ENCODE measurements at places on chromosomes 5 and 9.
A peak's percentile ranks its signal among the peaks of the same experiment; 100 is the strongest.

DNA sequence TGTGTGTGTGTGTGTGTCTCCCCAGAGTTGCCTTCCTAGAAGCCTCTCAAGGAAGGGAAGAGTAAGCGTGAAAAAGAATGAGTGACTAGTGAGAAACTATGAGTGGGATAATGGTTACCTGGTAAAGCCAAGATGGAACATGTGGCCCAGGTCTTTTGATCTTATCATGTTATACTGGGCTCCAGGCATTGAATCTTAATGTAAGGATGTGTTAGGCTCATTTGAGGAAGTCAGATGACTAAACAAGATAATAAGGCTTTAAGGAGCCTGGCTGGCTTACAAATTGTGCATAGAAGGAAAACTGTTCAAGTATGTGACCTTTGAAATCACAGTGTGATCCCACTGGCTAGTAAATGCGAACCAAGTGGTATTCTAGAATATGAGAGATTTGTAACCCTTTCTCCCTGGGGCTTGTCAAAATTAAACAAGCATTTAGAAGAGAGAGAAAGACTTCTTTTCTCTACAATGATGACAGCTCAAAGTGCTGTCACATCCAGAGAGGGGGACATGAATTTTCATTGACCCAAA, 29.9 kb upstream of the HMHB1 start:
- DNase-seq = no peak

- no peak for DNase-seq
Measured at GRCh38 chr9:13791816-13792215, 512.3 kb upstream of the MPDZ start.

- peak; percentile 95 for DNase-seq
Measured at GRCh38 chr5:76813982-76814562, 4.8 kb upstream of the F2RL1 start.

DNA sequence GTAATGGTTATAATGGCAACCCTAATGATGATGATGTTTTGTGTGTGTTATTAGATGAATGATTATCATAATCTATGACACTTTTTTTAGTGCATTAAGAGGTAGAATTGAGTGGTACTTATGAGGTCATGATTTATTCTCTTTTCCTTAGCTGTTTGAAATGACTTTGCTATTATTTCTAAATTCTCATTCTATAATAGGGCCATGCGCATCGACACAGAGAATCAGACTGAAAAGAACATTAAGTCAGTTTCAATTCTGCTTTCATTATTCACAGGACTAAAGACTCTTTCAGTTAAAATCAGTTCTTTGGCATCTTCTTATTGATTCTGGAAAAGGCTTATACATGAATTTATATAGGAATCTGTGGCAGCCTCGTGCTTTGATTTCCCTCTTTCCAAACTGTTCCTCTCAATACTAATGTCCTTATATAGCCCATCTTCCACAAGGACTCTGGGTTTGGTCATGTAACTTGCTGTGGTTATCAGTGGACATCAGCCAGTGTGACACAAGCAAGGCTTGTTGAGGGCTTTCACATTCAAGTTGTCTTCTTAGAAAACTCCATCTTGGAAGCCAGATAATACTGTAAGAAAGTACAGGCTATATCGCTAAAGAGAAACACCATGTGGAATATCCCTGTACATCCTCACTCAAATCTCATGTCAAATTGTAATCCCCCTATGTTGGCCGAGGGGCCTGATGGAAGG, 140.3 kb upstream of the CHD1 start:
- DNase-seq = no peak

GRCh38 chr9:16624744-16625117, 245.7 kb downstream of the BNC2 start:
- DNase-seq = no peak

- peak; percentile 16 for DNase-seq
Measured at GRCh38 chr5:131514316-131515283, 120.4 kb downstream of the RAPGEF6 start.

DNA sequence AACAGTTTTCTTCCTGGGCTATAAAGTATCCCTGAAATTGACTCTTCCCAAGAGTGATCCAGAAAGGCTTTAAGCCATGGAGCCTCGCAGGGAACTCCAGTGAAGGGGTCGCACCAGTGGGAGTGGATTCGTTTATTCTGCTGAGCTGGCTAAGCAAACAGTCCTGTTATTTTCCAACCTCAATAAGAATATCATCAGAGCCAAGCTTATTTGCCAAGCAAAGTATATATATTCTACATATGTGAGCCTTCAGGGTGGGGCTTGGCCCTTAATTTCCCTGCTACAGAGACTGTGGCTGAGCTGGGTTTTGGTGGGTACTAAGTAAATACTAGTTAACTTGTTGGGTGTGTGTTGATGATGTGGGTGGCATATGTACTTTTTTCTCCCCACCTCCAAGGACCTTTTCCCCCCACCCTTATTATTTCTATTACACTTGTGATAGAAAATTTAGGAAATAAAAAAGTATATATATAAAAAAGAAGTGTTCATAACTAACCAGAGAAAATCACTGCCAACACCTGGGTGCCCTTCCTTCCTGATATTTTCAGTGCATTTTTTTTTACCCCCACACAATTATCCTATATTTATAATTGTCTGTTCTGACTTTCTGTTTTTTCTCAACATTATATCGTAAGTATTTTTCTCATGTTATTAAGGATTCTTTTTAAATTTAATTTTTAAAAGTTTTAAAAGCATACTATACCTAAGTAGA, 5.3 kb downstream of the GSN start:
- DNase-seq = no peak

DNA sequence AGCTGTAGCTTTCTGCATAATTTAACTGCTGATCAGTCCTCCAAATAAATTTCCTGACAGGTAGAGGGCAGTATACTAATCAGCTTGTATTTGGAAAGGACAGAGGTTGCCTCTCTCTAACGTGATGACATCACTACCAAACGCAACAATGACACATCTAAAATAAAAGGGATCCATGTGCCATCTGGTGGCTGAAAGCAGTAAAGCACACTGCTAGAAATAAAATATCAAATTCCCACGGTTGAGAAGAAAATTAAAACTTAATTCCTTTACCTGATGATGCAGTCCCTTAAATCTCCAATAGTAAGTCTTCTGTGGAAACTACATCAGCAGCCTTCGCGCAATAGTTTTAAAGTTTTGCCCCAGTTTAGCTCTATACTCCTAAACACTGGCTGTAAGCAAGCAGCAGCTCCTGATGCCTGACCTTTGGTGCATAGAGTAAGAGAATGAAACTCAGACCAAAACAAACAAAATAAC, 54.5 kb downstream of the DIAPH1 start:
- peak; percentile 96 for DNase-seq

GRCh38 chr5:33223563-33224284, 217.0 kb upstream of the TARS1 start:
- DNase-seq = peak; percentile 14

DNA sequence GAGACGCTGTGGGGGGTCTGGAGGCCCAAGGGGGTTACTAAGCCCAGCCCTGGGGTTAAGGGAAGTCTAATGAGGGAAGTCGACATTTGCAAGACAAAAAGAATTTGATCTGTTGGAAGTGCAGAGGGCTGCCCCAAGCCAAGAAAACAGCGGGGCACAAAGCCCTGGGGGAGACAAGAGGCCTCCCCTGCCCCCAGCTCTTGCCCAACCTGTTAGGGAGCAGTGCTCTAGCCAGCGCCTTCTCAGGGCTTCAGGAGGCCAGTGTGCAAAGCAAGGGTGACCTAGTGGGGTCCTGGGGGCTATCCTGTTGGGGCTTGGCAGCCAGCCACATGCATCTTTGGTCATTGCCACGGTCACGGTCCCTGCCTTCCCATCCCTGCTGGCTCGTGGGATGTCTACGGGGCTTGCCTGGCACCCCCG, 25.2 kb downstream of the GFI1B start:
- no peak for DNase-seq

DNA sequence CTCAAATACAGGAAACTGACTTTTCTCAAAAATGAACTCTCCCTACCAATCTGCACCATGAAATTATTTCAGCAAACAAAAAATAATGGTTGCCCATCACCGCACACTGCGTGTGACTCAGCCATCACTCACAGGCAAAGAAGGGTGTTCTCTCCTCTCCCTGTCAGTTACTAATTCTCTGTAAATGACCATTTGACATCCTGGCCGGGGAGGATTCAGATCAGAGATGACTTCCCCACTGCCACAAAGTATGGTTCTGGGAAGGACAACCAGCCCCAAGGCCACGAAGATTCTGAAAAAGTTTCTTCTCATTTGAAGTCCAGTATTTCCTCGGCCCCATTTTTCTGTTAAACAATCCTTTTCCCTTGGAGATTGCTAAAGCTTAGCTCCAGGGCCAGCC, 199.4 kb downstream of the AUH start:
- DNase-seq = peak; percentile 28

DNA sequence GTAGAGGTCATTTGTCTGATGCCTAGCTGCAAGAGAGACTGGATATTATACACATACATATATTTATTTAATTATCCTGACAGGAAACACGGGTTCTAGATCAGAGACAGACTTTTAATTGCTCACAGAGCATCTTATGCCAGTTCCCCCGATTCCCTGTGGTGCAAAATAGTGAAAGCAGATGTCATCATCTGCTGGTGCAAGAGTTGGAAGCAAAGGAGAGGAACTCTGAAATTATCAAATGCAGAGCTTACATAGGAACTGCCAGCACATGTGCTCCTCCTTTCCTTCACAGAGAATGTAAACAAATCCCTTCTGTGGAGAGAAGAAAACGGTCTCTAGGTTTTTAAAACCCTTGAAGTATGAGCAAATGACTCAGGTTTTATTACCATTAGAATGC, 69.3 kb downstream of the DTWD2 start:
- no peak for DNase-seq

DNA sequence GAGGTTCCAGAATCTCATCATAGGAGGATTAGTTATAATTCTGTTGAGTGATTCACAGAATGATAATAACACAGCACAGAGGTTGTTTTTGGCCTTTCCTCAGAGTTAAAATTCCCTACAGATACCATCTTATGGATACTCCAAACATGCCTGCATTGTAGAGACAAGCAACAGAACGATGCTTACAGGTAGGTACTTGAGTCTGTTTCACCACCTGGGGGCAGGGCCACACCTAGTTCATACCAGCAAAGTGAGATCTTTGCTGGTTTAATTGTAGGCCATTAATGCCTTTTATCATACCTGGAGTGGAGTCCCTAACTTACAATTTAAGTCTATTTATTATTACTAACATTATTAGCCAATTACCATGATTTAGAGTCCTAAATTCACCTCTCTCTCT, 416.5 kb upstream of the TLE4 start:
- DNase-seq = no peak

DNA sequence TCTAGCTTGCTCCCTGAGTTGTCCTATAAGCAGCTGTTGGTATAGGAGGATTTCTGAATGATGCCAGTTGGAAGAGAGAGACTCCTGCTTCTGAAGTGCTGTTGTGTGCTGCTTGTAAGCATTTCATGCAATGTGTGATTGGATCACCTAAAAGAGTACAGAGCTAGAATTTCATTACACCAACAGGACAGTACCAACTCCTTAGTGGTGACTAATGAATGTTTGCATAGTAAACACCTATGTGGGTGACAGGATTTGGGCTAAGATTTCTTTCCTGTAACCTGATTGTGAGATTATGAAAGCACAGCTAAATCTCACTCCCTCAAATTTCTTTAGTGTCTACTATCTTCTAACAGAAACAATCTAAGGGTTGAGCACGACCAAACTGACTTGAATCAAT, 67.0 kb downstream of the GCNT1 start:
- no peak for DNase-seq

GRCh38 chr5:172556971-172557461, 84.0 kb upstream of the NEURL1B start:
- DNase-seq = no peak

GRCh38 chr9:36191290-36191645, 547 bp downstream of the CLTA start:
- DNase-seq = no peak

GRCh38 chr5:157900644-157901043, 41.7 kb upstream of the CLINT1 start:
- no peak for DNase-seq

DNA sequence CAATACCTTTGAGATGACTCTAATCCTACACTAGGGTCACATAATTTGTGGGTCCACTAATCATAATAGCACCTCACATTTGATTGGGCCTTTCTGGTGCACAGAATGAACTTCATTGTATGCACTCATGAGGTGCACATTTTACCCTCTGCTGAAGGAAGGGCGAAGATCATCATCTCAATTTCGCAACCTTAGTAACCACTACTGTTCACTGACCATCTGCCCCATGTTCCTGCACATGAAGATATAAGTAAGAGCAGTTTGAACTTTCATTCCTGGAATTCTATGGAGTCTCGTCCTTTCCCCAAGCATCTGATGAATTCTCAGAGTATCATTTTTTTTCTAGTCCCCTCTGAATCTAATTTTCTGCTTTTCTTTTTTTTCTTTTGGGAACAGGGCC, 21.2 kb downstream of the GAS1 start:
- DNase-seq = no peak

GRCh38 chr5:36041537-36041845, 25.2 kb downstream of the UGT3A2 start:
- no peak for DNase-seq

DNA sequence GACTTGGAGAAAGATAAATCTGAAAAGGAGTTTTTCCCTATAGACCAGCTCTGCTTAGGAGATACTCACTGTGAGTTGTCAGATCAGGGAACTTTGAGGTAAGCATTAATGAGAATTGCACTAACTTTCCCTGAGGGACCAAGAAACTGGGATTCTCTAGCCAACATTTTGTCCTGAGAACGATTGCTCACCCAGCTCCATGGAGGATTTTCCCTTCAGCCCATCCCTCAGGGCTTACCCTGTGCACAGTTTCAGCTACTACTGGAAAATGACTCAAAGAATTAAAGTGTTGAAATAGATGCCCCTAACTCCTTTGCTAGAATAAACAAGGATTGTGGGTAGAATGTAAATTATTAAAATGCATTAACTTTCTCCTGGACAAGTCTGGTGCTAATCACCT, 237.2 kb upstream of the IL12B start:
- DNase-seq = no peak

DNA sequence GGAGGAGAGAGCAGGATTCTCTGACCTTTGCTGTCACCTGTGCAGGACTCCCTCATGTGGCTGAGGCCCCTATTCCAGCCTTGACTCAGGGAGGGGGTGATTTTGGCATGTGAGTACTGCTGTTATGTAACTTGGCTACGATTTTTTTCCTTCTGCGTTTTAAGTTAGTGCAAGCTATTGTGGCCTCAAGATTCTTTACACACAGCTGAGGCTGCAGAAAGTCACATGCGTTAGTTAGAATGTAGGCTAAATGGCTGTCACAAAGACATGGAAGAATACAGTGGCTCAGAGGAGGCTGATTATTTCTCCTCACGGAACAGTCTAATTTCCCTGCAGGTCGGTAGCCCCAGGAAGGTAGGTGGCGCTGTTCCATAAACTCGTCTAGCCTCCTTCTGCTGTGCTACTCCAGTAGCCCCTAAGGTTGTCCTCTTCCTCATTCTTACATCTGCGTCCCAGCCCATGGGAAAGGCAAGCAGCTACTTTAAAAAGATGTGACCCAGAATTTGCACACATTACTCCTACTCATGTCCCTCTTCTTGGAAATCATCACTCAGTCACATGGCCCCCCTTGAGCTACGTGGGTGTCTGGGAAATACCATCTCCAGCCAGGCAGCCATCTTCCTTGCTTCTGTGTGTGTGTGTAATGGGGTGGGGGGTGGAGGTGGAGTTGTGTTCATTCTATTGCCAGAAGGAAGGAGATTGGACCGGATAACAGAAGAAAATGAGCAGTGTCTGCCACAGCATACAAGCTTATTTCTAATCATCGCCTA, 486.6 kb downstream of the CCDC171 start:
- DNase-seq = peak; percentile 55

- DNase-seq = no peak
Measured at GRCh38 chr9:135074354-135075233, 12.9 kb upstream of the OLFM1 start.

- no peak for DNase-seq
Measured at GRCh38 chr5:151097820-151098767, 17.3 kb upstream of the TNIP1 start.

- no peak for DNase-seq
Measured at GRCh38 chr5:169917500-169917899, 62.8 kb downstream of the INSYN2B start.
